Activated T-cell treated with anti-CD3 and anti-CD28 coated beads for 4 hours (primary cell): ENCODE measurements at places on chromosomes 5 and 9.

GRCh38 chr5:96533371-96533770, 100.3 kb upstream of the PCSK1 start:
- DNase-seq: no peak

GRCh38 chr5:34625246-34625645, 30.9 kb upstream of the RAI14 start:
- no peak for DNase-seq

- no peak for DNase-seq
Measured at GRCh38 chr9:92176800-92177185, 61.6 kb upstream of the SPTLC1 start.

- no peak for DNase-seq
Measured at GRCh38 chr9:138011951-138012500, 134.4 kb downstream of the CACNA1B start.

DNA sequence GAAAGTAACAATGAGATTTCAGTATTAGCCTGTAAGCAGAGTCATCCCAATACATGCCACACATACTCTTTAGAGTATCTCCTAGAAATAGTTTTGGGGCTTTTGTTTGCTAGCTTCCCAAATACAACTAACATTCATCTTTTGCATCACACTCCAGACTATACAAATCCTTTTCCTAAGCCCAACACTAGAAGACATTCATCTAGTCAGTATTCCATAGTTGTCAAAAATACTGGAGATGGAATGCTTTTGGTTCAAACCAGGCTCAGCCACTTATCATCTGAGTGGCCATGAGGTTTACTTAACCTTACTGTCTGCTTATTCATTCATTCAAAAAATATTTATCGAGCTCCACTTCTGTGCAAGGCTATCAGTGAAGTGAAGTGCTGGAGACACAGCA, 205.1 kb upstream of the SGCD start:
- DNase-seq: no peak

- DNase-seq: no peak
Measured at GRCh38 chr5:122492675-122493074, 180.6 kb downstream of the SNCAIP start.
